Iris pigment epithelial cell (primary cell): ENCODE measurements at places on chromosomes 3 and 15.

DNA sequence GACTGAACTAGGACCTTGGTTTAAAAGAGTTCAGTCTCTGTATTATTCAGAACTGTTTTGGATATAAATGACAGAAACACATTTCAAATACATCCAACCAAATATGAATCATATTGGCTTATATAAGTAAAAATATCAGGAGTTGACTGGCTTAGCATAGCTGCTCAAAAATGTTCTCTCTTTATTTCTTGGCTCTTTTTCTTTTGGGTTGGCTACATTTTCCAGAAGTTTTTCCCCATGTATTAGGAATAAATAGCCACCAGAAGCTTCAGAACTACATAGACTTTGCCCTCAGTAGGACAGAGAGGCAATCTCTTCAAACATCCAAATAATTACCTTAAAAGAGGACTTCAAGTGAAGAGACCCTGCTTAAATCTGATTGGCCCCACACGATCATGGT, 32.7 kb downstream of the KCNMB2 start:
- DNase-seq, result no peak

GRCh38 chr15:24919446-24919845, 35.3 kb upstream of the SNRPN start:
- no peak for DNase-seq

DNA sequence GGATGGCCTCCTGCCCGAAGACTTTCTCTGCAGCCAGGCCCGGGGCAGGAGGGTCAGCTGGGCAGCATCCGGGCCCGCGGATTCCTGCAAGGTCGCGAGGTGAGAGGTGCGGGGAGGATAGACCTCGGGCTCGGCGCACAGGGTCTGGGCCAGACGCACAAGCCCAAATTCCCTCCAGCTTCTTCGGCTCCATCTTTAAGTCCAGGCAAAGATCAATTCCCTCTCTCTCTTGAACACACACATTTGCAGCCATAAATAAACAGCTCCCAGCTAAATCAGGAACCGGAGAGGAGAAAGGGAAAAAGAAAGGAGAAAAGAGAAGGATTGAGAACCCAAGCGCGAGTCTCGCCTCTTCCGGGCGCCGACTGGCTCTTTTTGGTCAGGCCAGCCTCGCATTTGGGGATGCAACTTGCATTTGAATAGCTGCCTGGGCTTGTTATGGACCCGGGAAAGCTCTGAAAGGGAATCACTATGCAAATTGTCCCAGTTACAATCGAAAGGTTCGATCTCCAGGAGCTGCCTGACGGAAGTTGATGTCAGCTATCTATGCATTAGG, 14.5 kb upstream of the ONECUT1 start:
- no peak for DNase-seq

DNA sequence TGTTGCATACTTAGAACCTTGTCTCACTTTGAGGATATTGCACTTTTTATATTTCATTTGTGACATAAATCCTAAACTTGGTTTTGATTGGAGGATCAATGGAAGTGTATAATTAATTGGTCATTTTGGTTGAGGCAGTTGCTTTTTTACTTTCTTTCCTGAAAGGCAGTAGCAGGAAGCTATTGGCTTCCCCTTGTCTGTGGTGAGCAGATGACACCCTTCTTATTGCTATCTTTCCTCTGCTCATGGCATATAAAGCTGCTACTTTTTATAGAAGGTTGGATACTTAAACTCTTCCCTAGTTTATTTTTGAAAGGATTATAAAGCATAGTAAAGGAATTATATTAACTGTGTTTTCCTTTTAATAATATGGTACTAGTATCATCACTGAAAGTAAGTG, 28.6 kb downstream of the FAM98B start:
- DNase-seq, result no peak

GRCh38 chr3:37290551-37290950, 116.2 kb upstream of the LRRFIP2 start:
- peak; percentile 79 for DNase-seq

- no peak for DNase-seq
These were observed 494.0 kb upstream of the SUCLG2 start for GRCh38 chr3:68148447-68148846.

- DNase-seq, result no peak
These were observed 256.4 kb downstream of the TLE3 start for GRCh38 chr15:69841113-69841828.

- DNase-seq, result peak; percentile 41
These were observed 235.5 kb upstream of the THRB start for GRCh38 chr3:24730173-24730572.

GRCh38 chr3:50972029-50972428, 297.3 kb downstream of the DOCK3 start:
- no peak for DNase-seq

- DNase-seq, result no peak
These were observed 23.4 kb upstream of the ZFAND6 start for GRCh38 chr15:80036071-80036470.

GRCh38 chr3:100629421-100630127, 20.2 kb downstream of the ADGRG7 start:
- DNase-seq, result peak; percentile 11

- no peak for DNase-seq
These were observed 5.9 kb downstream of the ACVR2B start for GRCh38 chr3:38459499-38460048.

DNA sequence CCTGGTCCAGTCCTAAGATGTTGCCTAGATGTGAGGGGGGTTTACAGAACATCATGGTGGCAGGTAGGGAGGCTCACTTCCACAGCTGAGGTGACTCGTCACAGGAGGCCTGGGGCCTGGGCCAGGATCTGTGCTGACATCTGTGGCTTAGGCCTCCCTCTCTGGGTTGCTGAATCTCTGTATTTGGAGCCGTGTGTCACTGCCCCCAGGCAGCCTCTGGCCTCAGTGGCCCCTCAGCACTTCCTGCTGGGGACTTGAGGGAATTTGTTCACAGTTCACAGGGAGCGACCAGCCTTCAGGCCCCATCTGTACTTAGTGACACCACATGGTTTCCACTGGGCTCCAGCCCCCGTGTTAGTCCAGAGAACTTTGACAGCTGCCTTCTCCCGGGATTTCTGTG, 41.7 kb upstream of the ADAMTSL3 start:
- DNase-seq, result no peak
